Activated CD4-positive, alpha-beta T cell treated with anti-CD3 and anti-CD28 coated beads for 24 hours (primary cell): ENCODE measurements at places on chromosomes 3 and 15.

DNA sequence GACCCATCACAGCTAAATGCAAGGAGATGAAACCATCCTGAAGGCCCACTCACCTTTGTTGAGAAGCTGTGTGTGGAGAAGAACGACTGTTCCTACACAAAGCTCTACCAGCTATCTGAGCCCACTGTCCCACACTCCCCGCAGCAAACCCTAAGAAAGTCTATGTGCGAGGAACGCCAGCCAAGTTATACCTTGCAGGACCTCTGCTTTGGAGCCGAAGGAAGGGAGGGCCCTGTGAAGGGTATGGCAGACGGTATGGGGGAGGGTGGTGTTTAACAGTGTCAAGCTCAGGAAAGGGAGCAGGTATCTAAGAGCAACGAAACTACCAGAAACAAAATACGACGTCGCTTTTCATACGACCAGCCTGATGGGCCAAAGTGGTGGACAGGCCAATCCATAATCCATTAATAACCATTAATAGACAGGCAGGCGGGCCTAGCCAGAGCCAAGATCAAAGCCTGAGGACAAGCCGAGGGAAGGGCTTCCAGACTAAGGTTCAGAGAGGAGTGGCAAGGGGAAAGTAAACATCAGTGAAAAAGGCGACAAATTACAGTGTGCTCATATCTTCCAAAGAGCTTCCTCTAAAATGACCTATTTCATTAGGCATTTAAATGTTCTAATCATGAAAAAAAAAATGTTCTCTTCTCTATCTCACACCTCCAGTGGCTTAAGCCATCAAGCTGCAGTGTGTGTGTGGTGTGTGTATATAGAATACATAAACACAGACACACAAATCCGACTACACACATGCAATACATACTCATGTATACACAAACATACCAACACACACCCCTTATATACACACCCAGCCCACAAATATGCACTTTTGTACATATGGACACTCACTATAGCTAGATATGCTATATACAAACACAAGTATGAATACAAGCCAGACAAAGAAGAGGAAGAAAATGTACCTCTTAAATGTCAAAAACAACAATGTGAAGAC, 43.9 kb downstream of the PTPN23 start:
- no peak for DNase-seq

DNA sequence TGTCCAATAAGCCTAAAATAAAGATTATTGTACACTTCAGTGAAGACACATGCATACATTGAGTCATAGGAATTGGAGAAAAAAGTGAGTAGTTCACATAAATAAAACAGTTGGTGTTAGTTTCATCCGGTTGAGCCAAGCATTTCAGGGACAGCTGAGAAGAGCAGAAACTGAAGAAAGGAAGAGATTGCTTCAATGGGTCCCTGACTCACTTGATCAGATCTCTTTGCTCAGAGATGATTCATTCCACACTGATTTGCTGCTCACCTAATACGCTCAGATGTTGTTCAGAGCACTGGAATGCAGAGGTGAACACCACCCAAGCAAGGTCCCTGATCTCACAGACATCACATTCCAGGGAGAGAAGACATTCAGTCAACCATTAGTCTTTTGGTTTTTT, 93.7 kb downstream of the RAD18 start:
- no peak for DNase-seq

DNA sequence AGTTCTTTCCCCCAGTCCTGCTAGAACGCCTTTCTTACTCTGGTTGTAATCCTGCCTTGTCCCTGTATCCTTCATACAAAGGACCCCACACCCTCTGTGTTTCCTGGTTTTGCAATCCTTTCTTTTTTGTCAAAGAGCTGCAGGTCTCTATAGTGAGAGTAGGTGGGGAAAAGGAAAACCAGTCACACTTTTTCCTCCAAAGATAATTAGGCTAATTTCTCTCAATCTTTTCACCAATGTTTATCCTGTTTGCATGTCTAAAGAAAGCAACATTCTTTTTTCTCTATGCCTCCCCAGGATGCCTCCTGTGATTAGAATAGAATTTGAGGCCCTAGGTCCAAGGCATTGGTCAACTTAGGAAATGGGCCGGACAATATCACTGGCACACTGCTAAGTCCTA, 25.4 kb downstream of the SEMA6D start:
- no peak for DNase-seq

GRCh38 chr3:16178628-16178988, 4.1 kb downstream of the GALNT15 start:
- no peak for DNase-seq
